Renal cortex interstitium (tissue), 15 donors: ENCODE measurements at places on chromosomes 7 and 10. TPM values are rescaled to one million over a fixed set of nuclear protein-coding genes. Genes with fewer than 3 reads are reported as not detected.

DNA sequence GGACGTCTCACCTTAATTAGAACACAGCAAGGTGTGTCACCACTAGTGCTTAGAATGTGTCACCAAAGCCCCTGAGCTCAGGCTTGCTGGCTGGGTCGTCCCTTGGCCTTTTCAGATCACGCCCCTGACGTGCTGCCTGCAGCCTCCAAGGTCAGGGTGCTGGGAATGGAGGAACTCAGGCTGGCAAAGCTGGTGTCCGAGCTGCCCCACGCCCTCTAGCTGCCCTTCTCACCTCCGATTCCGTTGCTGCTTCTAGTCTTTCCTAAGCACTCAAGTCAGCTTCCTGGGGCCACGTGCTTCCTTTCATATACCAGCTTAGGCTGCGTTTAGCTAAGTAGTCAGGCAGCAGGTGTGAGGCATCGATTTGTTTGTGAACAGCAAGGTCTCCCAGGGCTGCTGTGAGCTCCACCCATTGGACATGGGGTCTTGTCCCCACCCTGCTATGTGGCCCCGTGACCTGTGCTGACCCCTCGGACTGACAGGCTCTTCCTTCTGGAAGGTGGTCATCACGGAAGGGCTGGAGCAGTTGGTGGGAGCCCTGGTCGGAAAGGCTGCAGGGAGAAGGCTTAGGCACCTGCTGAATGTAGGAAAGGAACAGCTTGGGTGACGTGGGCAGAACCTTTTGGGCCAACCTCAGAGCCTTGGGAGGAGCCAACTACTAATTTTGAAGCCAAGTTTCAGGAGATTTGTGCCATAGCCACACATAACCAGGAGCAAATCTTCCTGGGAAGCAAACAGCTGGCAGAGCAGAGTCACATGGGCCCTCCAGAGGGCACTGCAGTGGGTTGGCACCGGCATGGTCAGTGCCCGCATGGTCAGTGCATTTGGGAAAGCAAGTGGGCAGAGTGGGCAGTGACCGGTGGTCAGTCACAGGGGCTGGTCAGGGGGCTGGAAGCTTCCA, 28.8 kb downstream of the VIPR2 start:
- no peak for DNase-seq

ITIH5 gene
- 25.4 TPM for polyA plus RNA-seq

DNA sequence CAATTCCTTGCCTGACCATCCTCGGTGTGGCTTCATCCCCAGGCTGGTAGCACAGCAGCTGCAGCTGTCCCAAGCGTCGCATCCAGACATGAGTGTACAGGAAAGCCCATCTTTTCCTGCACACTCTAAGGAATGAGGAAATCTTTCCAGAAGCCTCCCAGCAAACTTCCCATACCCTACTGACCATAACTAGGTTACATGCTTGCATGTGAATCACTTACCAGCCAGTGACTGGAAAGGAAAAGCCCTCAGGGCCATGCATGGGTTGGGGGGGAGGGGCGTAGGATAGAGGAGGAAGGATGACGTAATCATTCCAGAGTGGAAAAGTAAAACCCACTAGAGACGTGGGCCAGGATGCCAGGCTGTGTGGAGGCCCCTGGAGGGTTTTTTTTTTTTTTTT, 18.9 kb upstream of the ZNF212 start:
- DNase-seq, result no peak

GRCh38 chr7:100942045-100942774, 7.1 kb upstream of the MUC3A start:
- no peak for DNase-seq

DNA sequence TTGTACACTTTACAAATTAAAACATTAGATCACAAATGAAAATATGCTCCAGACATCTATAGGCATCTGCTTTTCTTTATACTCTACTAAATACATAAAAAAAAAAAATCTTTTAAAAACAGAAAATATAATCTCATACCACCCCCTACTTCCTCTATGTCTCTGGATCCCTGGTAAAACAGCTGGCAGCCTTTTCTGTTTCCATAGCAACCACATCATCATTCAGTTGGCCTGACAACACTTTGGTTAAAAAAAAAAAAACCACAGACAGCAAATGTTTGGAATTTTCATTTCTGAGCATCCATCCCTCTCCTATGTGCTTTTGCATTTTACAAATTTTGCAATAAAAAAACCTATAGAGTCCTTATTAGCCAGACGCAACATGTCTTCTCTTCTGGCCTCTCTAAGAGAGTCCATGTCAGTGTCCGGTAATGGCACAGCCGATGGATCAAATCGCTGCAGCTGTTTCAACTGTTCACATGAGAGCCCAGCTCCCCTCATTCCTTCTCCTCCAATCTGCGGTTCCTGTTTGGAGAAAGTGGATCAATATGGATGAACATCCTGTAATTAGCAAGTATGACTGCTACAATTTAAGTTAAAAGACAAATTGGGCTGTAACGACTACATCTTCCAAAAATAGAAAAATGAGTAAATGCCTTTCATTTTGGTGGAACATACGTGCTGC, 105.6 kb downstream of the NSUN6 start:
- DNase-seq, result no peak

GRCh38 chr7:70776627-70777101, 355.3 kb upstream of the GALNT17 start:
- DNase-seq, result no peak

- no peak for DNase-seq
Observed at GRCh38 chr10:69685802-69686585, 55.9 kb downstream of the FAM241B start.

- DNase-seq, result no peak
Observed at GRCh38 chr7:66748791-66749190, 8.3 kb downstream of the RABGEF1 start.

DNA sequence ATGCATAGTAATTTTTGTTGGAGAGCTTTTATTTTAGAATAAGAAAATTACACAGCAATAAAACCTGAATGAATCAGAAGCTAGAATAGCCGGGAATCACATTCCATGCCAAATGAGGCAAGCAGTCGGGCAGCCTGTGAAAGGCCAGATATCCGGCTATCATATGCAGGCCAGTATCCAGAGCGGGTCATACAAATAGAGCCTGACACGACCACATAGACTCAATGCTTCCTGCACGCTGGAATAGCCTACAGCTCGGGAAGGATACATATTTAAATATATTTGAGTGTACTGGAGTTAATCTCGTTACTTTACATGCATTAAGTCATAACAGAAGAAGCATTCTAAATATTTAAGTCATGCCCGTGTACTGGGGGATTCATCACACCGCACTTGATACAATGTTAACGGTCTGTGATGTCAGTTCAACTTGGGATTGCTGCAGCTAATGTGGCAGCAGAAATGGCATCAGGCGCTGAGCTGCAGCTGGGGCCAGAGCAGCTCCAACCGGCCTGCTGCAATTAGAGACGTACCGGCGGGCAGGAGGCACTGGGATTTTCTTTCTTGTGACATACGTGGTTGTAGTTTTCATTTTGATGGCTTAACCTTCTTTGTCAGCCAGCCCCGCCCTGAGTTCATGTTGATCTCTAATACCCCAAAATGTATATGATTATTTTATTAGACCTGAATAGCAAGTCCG, 112.0 kb downstream of the EBF3 start:
- DNase-seq, result no peak

DNA sequence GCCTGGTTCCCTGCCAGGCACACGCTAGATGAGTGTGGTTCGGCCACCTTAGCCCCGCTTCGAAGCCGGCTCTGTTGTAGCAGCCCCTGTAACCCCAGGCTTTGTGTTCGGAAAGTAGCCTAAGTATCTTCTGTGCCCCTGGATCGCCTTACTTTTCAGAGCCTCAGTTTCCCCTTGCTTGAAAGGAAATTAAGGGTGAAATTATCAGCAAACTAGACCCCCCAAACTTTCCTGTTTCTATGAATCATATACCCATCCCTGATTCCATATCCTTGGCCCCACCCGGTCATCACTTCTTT, 312 bp downstream of the PDCD11 start:
- no peak for DNase-seq

- DNase-seq, result no peak
Observed at GRCh38 chr10:107834706-107835105, 670.2 kb upstream of the SORCS1 start.

AMPH gene
- 19.7 TPM for polyA plus RNA-seq

DNA sequence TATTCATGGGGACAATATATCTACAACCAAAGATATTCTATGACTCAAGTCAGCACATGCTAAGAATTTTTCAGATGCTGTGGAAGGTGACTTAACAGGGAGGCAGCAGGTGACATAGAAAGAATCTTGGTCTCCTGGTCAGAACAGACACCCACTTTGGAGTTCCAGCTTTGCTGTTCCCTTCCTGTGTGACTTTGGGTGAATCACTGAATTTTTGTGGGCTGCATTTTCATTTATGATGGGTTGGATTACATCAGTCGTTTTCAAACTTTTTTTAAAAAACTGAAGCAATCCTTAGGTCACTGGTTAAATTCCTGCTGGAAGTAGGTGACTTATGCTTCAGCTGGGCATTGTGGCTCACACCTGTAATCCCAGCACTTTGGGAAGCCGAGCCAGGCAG, 24.9 kb downstream of the RGR start:
- DNase-seq, result no peak

DNA sequence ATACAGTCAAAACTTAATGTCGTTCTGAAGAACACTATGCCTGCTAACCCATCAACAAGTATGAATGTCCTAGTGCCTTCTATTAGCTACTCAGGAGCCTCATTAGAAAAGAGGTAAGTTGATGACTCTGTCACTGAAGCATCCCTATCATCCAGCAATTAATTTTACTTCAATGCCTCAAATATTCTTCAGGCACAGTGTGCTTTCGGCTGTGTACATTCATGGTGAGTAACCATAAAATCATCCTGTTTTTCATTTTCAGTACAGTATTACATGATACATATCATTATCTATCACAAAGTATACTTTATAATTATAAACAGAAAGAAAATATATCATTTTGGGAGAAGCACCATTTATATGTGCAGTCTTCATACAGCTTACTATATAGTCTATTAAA, 495.5 kb upstream of the ZWINT start:
- DNase-seq, result no peak

DNA sequence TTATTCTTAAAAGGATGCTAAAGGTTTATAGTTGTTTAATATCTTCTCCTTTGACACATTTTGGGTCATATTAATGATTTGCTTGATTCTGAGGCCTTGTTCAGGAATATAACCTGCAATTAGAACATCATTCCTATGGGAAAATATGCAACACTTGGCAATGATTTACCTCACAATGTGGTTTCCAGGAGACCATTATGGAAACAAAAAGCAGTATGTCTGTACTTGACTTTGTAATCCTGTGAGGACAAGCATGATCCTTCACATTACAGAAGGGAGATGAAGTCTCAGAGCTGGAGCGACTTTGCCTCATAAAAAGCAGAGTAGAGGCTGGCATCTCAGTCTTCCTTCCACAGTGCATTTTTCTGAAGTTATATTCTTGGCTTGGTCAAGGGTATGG, 57.0 kb upstream of the CDCA7L start:
- peak; percentile 28 for DNase-seq

- peak; percentile 45 for DNase-seq
Observed at GRCh38 chr10:112261281-112261822, 21.8 kb upstream of the TECTB start.

IRF5 gene
- polyA plus RNA-seq, result 9.1 TPM

- no peak for DNase-seq
Observed at GRCh38 chr7:91869661-91870060, 10.8 kb downstream of the MTERF1 start.
